ENCODE measurements at places on chromosomes 4 and X.

GRCh38 chr4:11545651-11546050 lies 117.0 kb upstream of the HS3ST1 start:
- no peak for DNase-seq

GRCh38 chr4:74308215-74308614 lies at the start of gene EPGN:
Gene EPGN, plus strand, starts transcription at chr4:74308470. Its CDS starts 64 bp downstream, at chr4:74308534.
- no peak for DNase-seq

DNA sequence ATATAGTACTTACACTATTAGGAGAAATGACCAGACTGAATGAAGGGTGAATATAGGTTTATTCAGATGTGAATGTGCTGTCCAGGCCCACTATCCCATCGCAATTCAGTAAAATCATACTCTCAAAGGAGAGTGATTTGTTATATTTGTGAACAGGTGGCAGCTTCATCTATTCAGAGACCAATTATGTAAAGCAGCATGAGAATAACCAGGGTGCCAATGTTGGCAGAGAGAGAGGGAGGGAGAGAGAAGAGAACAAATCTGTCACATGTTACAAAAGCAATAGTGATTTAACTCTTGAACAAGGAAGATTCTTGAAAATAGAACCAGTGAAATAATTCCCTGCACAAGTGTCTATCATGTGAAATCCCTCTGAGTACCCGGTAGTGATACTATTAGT lies 38.9 kb upstream of the TLL1 start:
- no peak for DNase-seq

- DNase-seq, result no peak
These were observed 83.9 kb upstream of the FAM241A start for GRCh38 chr4:112061207-112061817.

GRCh38 chr4:19380600-19380999 lies 871.1 kb upstream of the SLIT2 start:
- DNase-seq, result no peak

DNA sequence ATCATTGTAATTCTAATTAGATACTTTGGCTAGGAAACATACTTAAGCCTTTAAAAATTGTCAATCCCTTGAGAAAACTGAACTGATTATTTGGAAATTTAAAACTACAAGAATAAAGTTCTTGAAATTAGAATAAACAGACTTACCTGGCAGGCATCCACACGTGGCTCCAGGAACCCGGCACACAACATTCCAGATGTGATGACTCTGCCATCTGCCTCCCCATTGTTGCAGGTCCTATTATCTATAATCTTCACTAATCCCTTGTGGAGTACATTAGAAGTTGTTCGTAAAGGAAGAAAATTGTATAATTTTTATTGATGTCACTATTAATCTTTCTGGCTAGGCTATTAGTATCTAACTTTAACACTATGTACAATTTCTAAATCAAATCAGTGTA lies 16.2 kb upstream of the GNRHR start:
- DNase-seq, result no peak

GRCh38 chr4:188282471-188283232 lies 143.4 kb downstream of the TRIML1 start:
- DNase-seq, result no peak

GRCh38 chrX:107565931-107566603 lies 62.2 kb upstream of the PRPS1 start:
- no peak for DNase-seq

DNA sequence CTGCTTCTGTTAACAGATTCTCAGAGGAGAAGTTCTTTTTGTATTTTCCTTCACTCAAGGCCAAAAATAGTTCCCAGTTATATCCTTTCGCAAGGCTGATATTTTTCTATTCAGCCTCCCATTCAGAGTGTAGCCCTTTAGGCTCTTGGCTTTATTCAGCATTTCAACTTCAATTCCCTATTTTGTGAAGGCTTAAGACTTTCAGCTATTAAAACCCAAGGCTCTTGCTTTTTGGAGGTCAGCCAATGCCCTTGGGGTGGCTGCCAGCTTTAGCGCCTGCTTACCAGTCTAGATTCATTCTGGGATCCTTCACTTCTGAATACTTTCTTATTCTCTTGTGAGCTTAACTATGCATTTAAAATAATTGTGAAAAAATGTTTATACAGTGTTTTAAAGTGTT lies 57.3 kb upstream of the ADGRA3 start:
- DNase-seq, result no peak

GRCh38 chrX:24479924-24480323 lies 14.8 kb downstream of the PDK3 start:
- DNase-seq, result no peak
